ENCODE measurements at places on chromosomes 5 and 9.

DNA sequence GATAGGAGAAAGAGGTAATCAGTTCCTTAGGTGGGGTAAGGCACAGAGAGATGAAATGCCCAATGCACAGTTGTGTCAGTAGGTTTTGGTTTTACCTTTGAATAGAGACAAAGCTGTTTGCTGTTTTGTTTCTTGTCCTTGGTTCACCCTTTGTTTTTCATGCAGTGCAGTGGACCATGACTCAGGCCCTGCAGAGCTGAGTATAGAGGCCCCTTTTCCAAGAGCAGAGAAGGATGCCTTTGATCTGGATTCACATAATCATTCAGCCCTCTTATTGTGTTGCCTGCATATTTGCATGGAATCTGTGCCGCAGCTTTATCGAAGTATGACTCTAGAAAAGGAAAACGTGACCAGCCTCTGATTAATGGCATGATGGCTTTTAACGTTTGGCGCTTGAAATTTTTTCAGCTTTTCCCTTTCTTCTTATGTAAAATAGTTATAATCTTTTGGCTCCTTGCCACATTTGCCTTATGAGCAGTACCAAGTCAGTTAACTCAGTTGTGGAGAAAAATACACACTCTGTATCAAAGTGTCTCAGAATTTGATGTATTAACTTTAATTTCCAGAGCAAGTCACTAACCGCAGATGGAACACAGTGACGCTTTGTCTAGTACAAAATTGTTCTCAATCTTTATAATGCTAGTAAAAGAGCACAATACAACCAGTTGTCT, 197.6 kb downstream of the KDM4C start:
- no peak for DNase-seq

DNA sequence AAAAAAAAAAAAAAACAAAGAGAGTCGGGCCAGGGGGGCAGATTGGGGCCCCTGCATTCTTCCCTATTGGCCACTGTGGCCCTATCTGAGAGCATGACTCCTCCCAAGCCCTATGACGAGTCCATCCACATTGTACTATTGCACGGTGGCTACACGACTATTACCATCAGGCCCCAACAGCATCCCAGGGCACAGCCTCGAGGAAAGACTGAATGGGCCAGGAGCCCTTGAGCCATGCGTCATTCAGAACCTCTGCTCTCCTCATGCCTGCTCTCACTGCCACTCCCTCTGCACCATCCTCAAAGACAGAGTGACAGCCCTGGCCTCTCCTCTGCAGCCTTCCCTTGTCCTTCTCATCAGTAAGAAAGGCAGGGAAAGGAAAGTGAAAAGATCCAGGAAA, 20.2 kb upstream of the ORM1 start:
- DNase-seq = no peak

DNA sequence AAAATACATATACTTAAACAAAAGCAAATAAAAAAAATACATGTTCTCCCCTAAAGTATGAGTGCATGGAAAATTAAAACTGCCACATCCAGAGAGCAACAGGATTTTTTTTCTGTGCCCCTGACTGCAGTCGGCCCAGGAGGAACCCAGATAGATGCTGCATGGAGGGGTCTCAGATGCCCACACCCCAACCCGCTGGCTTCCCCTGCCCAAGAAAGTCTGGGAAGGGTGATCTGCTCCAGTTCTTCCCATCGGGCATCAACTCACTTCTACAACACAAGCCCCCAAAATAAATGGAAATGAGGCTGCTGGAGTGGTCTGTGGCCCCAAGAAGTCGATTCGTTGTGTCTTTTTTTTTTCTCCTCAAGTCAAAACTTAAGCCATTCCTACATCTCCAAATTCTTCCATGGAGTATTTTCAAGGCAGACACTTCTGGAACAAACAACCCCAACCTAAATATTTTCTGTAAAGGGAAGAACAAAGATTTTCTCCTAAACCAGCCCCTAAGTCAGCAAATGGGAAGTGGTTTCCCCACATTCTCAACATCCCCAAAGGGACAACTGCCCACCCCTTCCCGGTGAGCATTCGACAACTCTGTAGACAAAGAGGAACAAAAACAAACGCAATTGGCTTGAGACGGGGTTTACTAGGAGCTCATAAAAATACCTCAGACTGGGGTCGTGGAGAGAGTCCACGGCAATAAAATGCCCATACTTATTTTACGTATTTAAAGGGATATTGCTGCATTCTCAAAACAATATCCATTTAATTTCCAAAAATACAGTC, 46.7 kb downstream of the ROR2 start:
- no peak for DNase-seq

- DNase-seq = no peak
These were observed 59.5 kb upstream of the TARS1 start for GRCh38 chr5:33381243-33381642.

DNA sequence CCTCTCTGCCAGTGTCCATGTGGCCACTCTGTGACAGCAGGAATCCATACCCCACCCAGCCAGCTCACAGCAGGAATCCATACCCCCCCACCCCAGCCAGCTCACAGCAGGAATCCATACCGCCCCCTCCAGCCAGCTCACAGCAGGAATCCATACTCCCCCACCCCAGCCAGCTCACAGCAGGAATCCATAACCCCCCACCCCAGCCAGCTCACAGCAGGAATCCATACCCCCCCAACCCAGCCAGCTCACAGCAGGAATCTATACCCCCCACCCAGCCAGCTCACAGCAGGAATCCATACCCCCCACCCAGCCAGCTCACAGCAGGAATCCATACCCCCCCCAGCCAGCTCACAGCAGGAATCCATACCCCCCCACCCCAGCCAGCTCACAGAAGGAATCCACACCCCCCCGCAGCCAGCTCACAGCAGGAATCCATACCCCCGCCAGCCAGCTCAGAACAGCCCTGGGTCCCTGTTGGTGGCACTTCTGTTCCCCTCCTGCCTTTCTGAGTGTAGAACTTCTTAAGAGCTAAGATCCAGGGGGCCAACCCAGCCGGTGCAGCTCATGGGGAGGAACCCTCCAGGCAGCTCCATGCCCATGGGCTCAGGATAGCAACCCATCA, 8.4 kb upstream of the RXRA start:
- no peak for DNase-seq

- DNase-seq = no peak
These were observed 681.5 kb upstream of the ACO1 start for GRCh38 chr9:31702957-31703356.

DNA sequence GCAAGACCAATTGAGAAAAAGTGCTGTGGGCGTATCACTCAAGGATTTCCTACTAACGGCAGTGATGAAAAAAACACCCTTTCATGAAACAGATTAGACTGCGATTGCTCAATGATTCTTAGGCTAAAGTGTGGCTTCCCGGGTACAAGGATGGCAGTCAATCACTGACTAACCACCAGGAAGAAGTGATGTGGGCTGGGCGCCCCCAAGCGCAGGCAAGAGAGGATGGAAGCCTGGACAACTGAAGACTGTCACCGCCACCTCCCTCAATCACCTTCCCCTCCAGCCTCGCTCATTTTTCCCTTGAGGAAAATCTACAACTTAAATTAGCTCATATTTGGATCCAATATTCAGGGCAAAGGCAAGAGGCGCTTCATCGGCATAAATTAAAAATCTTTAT, 707.2 kb downstream of the MTRR start:
- DNase-seq = no peak

DNA sequence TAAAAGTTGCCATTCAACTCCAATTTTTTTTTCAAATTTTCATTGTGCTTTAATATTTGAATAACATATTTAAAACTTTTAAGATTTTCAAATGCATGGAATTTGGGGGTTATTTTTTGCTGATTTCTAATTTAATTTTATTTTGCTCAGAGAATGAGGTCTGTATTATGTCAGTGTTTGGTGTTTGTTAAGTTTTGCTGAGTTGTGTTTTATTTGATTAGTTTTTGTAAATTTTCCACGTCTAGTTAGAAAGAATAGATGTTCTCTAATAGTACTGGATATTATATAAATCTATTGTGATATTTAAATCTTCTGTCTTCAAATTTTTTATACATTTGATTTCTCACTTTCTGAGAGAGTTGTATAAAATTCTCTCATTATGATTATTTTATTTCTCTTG, 145.9 kb downstream of the MACIR start:
- no peak for DNase-seq

- DNase-seq = no peak
These were observed 61.7 kb downstream of the SLC38A9 start for GRCh38 chr5:55650386-55650785.

GRCh38 chr5:14962604-14963003, 91.0 kb upstream of the ANKH start:
- DNase-seq = no peak

- DNase-seq = no peak
These were observed 82.4 kb upstream of the SELENOP start for GRCh38 chr5:42894057-42894456.

- DNase-seq = no peak
These were observed 55.8 kb downstream of the JAK2 start for GRCh38 chr9:5040730-5041389.

GRCh38 chr9:31556667-31557463, 827.6 kb upstream of the ACO1 start:
- DNase-seq = no peak

DNA sequence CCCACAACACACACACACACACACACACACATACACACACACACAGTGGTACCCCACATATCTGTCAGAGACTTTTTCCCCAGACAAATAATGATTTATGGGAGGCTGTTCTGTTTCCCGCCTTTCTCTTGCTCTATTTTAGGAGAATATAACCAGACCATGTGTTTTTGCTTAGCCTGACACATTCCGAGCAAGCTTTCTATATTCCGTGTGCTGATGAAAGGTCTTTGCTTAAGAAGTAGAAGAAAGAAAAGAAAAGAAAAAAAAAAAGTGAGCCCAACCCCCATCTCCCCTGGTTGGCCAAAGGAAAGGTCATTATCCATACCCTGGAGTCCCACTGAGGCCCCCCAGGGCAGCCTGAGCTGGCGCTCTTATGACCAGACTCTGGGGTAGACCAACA, 338.6 kb downstream of the SLIT3 start:
- DNase-seq = no peak

GRCh38 chr5:5278815-5279381, 138.8 kb downstream of the ADAMTS16 start:
- no peak for DNase-seq

GRCh38 chr9:72509635-72510034, 11.8 kb upstream of the TMC1 start:
- DNase-seq = no peak

- DNase-seq = peak; percentile 10
These were observed 188.5 kb upstream of the GRAMD2B start for GRCh38 chr5:126234563-126235195.

- DNase-seq = peak; percentile 87
These were observed 87.0 kb upstream of the TLE1 start for GRCh38 chr9:81776390-81776789.

DNA sequence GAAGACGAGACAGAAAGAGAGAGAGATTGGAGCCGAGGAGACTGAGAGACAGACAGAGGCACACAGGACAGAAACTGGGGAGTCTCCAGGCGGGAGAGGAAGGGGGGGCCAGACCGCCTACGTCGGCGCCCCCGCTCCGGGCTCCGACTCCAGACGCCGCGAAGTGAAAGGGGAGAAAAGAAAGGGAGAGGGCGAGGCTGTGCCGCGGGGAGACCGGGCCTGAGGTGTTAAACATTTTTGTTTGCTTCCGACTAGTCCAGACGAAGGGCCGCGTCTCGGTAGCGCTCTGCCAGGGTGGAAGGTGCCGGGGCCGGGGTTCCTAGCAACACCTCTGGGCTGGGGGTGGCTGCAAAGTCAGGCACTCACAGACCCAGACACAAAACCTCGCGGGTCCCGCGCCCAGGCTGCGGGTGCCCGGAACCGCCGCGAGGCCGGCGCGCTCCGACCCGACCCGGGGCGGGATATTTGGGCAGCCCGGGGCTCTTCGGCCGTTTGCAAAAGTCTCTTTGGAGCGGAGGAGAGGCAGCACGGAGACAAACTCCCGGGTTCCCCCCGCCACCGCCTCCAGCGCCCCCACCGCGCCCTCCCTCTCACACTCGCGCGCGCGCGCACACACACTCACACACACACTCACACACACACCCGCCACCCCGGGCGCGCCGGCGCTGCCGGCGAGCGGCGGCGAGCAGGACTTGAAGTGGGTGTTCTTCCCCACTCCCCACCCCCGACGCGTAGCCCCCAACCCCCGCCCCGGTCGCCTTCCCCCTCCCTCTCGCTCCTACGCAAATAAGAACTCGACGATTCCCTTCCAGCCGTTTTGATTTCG, 626 bp upstream of the FST start:
- peak; percentile 47 for DNase-seq

DNA sequence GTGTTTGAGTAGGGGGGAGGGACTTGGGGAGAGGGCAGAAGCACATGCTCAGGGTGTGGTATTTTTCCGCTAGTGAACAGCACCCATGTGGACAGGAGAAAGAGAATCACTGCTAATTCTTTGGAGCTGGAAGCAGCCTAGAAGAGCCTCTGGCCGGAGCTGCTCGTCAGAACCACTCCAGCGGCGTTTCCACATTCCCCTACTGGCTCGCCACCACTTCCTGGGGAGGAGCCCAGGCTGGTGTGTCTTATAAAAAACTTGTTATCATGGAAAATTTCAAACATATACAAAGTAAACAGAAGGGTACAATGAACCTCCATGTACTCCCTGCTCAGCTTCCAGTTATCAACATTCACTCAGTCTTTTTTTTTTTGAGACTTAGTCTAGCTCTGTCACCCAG, 26.7 kb downstream of the LHX2 start:
- no peak for DNase-seq

DNA sequence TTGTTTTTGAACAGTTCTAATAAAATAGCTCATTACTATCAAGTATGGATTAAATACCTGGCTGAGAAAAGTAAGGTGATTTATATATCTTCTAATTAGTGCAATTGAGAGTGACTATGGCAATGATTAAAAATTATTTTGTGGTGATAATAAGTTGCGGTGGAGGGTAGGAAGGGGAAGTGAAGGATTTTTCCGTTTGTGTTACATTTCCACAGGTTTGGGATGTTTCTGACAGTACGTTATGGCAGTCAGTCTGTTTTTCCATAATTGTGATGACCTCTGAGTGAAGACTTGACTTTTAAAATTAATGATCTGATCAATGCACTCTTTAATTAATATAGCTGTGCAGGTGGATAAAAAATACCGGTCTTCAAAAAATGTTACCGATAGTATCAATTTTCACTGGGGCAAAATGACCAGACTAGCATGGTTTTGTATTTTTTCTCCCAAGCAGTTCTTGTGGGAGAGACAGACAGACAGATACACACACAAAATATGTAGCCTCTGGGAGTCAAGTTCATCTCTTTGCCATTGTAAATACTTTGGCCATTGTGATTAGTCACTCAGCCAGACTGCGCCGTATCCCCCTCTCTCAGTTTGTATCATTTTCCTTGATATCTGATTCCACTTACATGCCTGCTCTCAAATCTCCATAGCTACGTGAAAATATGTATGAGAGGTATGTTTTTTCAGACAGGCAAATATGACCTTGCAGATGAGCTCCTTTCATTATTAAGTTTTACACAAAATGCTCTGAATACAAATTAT, 60.2 kb downstream of the ARHGAP26 start:
- DNase-seq = peak; percentile 55

GRCh38 chr5:72160329-72160728, 53.1 kb downstream of the MAP1B start:
- no peak for DNase-seq

All from NCI-H2029 treated with DMSO at 0.1 percent for 48 hours (cell line).